ENCODE measurements at places on chromosomes 7 and 10. TPM values are rescaled to one million over a fixed set of nuclear protein-coding genes. Genes with fewer than 3 reads are reported as not detected.
A peak's percentile ranks its signal among the peaks of the same experiment; 100 is the strongest.

DNA sequence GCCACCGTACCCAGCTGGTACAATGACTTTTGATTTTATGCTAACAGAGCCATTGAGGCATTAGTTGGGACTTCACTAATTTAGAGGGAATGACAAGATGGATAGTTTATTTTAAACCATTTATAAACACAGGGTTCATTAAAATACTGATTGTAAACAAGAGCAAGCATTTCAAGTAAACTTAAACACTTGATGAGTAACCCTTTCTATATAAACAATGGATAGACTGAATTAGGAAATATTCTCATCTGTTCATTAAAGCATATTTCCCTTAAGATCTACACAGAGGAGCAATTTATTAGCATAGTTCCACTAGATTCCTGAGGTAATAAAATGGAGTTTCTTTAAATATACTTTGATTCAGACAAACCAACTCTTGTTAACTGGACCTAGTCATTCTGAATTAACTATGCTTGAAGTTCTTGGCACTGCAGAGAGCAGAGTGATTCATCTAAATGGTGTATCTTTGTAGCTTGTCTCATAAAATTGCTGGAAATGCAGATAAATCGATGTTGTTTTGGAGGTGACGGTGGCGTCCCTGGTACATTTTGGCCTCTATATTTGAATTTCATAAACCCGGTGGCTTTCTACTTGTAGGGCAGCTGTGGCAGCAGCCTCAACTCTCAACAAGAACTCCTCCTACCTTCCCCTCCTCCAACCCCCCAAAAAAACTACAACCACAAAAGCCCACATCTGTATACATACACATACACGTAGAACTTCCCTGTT lies 15.4 kb upstream of the VDAC2 start:
- DNase-seq: peak; percentile 32

- DNase-seq: no peak
Observed at GRCh38 chr10:127024685-127025435, 119.6 kb downstream of the DOCK1 start.

- DNase-seq: no peak
Observed at GRCh38 chr10:116270771-116271592, 2.0 kb downstream of the GFRA1 start.

- DNase-seq: peak; percentile 74
Observed at GRCh38 chr10:61835069-61835945, 66.2 kb upstream of the ARID5B start.

Gene EIF5AL1
- 0.24 TPM for total RNA-seq

Gene FAM237B
- total RNA-seq: not detected
